ENCODE measurements at places on chromosomes 12 and 14. TPM values are rescaled to one million over a fixed set of nuclear protein-coding genes. Genes with fewer than 3 reads are reported as not detected.
A peak's percentile ranks its signal among the peaks of the same experiment; 100 is the strongest.

The ST8SIA1 gene
- total RNA-seq, result 0.14 TPM

DNA sequence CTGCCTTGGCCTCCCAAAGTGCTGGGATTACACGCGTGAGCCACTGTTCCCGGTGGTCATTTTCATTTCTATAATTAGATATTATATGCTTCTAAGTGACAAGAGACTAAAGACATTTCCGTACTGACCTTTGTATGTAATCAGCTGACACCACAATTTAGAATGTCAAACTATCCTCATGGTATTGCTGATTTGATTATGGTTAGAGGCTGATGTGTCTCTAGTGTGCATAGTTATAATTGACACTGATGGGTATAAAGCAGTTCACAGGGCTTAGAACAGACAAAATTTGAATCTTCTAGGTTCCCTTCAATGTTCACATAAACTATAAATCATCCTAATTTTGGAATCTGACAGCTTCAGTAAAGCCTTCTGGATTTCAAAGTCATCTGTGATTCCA lies 192.7 kb downstream of the PTPRO start:
- DNase-seq, result no peak

- DNase-seq, result no peak
Observed at GRCh38 chr12:11849757-11850504, 200.5 kb downstream of the ETV6 start.

DNA sequence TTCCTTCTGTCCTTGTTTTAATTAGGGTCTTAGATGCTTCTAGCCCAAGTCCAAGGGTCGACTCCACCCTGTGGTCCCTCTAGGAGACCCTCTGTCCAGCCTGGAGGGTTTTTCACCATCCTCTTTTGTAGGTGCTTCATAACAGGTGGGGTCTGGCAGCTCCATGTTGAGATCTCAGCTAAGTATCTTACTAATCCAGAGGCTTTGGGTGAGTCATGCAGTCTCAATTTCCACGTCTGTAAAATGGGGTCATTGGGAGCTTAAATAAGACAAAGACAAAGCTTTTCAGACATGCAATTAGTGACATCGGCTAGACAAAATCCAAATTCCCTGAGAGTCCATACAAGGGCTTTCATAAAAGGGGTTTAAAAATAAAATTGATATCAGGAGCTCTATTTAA lies 3.2 kb downstream of the HSPB8 start:
- DNase-seq, result no peak

DNA sequence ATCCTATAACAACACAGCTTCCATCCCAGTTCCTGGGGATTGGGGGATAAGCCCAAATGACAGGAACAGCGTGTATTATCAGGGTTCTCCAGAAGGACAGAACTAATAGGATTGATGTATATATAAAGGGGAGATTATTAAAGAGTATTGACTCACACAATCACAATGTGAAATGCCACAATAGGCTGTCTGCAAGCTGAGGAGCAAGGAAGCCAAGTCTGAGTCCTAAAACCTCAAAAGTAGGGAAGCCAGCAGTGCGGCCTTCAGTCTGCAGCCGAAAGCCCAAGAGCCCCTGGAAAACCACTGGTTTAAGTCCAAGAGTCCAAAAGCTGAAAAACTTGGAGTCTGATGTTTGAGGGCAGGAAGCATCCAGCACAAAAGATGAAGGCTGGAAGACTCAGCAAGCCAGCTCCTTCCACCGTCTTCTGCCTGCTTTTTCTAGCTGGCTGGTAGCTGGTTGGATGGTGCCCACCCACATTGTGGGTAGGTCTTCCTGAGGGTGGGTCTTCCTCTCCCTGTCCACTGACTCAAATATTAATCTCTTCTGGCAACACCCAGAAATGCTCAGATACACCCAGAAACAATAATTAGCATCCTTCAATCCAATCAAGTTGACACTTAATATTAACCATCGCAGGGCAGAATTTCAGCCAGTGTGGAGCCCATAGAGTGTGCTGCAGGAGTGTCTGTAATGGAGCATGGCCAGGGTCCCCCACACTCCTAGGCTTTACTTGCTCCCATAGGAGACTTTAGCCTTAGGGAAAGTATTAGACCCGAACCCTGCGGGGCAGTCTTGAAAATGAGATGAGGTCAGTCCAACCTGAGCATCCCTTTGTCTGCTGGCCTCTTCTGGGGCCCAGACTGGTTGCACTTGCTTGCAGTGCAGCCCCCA lies 111.1 kb downstream of the SINHCAF start:
- DNase-seq, result no peak

The TDRD9 gene
- total RNA-seq, result 6.5 TPM

DNA sequence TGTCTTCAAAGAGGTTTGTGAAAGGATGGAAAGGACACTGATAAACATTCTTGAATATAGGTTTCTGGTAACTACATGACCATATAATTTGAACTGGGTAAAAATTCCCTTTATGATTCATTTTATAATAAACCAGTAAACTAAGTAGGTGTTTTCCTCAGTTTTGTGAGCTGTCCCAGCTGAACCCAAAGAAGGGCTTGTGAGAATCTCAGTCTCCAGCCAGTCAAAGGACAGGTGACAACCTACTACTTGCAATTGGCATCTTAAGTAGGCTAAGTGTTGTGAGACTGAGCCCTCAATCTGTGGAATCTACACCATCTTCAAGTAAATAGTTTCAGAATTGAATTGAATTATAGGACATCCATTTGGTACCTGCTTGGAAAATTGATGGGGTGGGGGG lies 75.2 kb downstream of the MYF5 start:
- DNase-seq, result no peak

DNA sequence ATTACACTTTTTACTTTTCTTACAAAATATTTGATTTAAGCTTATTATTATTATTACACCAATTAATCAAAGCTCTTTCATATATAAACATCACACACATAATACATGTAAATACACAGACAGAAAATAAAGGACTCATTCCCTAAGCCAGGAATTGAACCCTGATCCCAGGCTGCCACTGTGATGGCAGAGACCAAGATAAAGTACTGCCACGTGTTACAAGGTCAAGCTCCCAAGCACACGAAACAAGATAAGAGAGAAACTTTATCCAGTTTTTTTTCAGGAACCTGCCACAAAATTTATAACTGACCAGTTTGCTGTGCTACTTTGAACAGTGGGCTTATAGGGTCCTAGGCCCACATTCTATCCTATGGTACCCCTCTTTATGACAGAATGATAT lies 111.3 kb downstream of the EML1 start:
- DNase-seq, result no peak

GRCh38 chr14:85415015-85415712 lies 114.8 kb upstream of the FLRT2 start:
- peak; percentile 62 for DNase-seq

Measured in kidney epithelial cell (primary cell).